GM23338 (cell line): ENCODE measurements at places on chromosomes 4 and X.
A peak's percentile ranks its signal among the peaks of the same experiment; 100 is the strongest.

GRCh38 chrX:69226459-69227158, 61.4 kb upstream of the PJA1 start:
- DNase-seq = no peak

DNA sequence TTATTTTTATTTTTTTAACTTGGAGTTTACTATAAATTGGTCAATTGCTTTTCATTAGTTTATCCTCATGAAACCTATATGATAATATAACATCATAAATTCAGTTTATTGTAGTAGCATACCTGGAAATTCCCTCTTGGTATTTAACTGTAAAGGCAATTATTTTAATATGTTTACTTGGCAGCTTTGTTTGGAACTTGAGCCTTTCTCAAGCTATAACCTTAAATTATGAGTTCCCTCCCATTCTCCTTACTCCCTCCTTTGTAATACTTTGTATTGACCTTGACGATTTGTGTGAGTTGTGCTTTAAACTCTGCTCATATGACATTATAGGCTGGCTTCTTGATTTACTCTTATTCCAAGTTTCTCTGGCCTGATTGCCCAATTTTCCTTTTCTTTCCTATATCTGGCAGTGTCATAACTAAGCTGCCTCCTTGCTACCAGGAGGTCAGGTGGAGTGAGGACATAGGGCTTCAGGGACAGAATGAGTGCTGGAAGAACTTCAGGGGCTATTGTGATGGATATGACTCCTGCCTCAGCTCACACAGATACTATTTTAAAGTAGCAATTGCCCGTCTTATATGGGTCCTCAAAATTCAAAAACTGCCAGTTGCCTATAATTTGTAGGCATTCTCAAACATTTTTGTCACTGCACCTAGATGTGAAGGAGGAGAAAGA, 77.7 kb downstream of the RAP1GDS1 start:
- peak; percentile 46 for DNase-seq

DNA sequence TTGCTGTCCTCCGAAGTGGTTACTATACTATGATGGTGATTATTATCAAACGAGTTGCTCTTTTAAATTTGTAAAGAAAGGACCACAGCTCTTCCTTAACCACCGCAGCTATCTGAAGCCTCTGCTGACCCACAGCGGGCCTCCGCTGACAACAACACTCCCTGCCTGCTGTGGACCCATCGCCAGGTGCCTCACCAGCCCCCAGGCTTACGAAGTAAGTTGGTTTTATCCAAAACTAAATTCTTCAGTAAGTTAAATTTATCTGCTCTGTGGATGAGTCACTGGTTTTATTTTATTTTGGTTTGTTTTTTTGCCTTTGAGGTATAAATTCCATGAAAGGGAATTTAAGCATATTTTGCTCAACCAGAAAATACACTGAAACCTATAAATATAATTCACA, 54.7 kb downstream of the SLC9A6 start:
- no peak for DNase-seq

DNA sequence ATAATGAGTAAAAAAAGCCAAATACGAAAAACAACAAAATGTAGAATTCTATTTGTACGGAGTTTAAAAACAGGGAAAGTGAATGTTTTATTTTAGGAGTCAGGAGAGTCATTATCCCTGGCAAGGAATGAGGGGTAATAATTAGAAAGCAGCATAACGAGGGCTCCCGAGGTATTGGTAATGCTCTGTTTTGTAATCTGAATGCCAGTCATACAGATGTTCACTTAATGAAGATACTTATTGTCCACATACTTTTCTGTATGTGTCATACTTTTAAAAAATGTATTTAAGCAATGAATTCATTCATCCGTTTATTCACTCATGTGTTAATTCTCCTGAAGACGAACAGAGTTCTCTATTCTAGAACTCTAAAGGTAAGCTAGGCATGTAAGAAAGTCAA, 87.8 kb upstream of the BMP2K start:
- no peak for DNase-seq

DNA sequence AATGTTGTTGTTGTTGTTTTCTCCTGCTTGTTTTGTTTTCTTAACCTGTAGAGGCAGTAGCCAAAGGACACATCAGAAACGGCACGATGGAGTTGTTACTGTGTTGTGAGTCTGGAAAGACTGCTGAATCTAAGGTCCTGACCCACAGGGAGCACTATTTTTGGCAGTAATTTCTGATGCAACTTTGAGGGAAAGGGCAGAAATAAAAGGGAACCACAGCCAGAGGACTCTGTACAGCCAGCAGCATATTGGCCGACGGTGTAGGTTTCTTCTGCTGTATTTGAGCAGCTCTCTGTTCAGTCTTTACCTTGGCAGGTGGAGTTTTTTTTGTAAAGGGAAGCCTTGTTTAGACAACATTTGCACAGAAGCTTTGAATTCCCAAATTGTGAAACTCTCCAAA, 203.0 kb upstream of the GPR101 start:
- no peak for DNase-seq

GRCh38 chr4:155666344-155667221, at the start of gene GUCY1A1:
TSS of gene GUCY1A1 (plus strand) at chr4:155666848. CDS start at chr4:155696868, 30,020 bp downstream.
- DNase-seq = peak; percentile 81

- DNase-seq = no peak
These were observed 193.7 kb upstream of the SPANXN4 start for GRCh38 chrX:142831961-142832530.

GRCh38 chr4:172838111-172838510, 330.5 kb upstream of the GALNT7 start:
- DNase-seq = peak; percentile 23

GRCh38 chrX:56853436-56853835, 124.4 kb downstream of the NBDY start:
- DNase-seq = no peak

DNA sequence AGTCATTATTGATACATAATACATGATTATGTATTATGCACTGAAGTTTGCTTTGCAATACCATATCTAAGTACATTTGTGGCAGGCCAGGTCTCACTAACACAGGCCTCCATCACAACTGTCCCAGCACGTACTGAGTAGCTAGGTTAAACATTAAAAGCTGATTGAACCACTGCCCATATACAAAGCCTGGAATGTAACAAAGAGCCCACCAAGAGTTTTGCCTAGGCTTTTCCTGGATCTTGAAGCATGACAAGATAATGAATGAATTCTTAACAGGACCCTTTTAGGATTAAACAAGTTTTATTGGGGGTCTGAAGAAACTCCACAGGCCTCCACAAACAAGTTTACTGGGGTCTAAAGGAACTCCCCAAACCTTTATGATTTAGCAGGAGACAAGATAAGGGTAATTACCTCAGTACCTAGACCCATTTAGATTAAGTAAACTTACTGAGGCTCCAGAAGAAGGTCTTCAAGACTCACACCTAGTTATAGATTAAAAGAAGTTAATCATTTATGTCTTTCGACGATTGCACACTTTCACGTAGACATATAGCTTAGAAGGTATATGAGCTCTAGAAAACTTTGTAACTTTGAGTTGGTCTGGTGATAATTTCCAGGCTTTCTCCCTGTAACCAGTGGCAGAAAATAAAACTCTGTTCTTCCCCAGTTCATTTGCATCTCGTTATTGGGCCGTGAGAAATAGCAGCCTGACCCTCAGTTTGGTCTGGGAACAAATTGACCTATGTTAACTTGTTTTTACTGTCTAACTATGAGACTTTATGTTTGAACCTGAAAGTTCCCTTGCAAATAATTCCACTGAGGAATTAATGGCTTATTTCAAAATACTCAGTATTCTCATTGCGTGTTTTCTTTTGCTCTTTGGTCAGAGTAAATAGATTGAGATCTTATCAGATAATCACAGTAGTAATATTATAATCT, 84.8 kb downstream of the PHEX start:
- no peak for DNase-seq

DNA sequence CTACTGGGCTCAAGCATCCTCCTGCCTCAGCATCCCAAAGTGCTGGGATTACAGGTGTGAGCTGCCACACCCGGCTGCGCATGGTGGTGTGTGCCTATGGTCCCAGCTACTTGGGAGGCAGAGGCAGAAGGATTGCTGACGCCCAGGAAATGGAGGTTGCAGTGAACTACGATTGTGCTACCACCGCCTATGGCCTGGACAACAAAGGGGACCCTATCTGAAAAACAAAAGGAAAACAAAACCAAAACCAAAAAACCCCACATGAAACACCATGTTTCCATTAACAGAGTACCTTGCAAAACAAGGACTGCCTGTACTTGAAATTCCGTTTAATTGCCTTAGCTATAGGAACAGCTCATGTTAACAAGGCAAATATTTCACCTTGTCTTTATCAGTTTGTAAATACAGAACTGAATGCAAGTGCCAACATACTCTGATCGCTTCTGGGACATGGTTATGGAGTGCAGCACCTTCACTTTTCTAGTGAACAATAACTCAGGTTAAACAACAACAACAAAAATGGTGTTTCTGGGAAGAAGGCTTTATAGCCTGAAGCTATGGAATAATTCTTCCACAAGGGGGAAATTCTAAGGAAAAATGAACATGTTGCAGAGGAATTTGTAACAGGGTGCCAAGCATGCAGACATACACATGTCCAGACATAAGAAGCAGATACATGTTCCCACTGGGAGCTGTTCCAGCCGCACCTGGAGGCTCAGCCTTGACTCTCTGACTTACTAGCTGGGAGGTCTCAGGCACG, 73.2 kb upstream of the STS start:
- DNase-seq = no peak

- DNase-seq = no peak
These were observed 57.2 kb downstream of the MFAP3L start for GRCh38 chr4:169968999-169969398.

- no peak for DNase-seq
These were observed 66.3 kb upstream of the MAD2L1 start for GRCh38 chr4:120132935-120133334.

DNA sequence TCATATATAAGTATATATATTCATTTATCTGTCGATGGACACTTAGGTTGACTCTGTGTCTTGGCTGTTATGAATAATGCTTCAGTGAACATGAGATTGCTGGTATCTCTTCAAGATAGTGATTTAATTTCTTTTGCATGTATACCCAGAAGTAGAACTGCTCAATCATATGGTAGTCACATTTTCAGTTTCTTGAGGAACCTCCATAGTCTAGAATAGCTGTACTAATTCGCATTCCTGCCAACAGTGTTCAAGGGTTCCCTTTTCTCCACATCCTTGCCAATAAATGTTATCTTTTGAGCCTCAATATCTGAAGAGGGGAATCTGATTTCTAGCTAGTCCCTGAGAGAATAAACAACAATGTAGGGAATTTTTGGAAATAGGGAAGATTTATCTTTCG, 32.4 kb upstream of the CCNG2 start:
- no peak for DNase-seq

GRCh38 chrX:45771560-45772340, 571.1 kb upstream of the DIPK2B start:
- no peak for DNase-seq

GRCh38 chr4:84070289-84070688, 428.8 kb downstream of the NKX6-1 start:
- DNase-seq = peak; percentile 7

GRCh38 chrX:31297881-31298280, 226.0 kb upstream of the FTHL17 start:
- DNase-seq = no peak

GRCh38 chrX:155259752-155260151, 4.5 kb downstream of the RAB39B start:
- DNase-seq = no peak
